Stimulated activated CD4-positive, alpha-beta T cell treated with anti-CD3 and anti-CD28 coated beads, Interleukin-1b, Interleukin-23, amount 100 ng/mL, for 1 hour (primary cell): ENCODE measurements at places on chromosomes 4 and X.

DNA sequence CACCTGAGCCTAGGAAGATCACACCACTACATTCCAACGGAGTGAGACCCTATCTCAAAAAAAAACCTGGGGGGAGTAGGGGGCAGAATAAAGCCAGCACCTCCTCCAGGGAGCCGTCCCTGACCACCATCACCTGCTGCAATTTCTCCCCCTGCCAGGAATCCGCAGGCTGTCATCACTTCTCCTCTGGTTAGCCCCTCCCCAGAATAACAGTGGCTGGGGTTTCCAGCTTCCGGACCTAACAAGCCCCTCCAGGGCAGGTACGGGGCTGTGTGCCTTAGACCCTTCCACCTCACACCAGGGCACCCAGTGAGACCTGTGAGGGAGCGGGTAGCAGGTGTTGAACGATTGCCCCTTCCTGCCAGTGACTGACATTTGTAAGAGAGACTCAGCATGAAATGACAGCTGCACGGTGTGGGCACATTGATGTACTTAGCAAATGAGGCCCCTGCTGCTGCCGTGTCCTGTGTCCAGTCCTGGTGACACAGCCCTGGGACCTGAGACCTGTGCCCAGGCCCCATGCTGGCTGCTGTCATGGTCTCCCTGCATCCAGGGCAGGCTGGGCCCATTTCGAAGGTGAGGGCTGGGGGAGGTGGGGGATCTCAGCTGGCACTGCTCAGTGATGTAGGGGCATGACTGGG lies 6.7 kb upstream of the WFS1 start:
- no peak for DNase-seq

DNA sequence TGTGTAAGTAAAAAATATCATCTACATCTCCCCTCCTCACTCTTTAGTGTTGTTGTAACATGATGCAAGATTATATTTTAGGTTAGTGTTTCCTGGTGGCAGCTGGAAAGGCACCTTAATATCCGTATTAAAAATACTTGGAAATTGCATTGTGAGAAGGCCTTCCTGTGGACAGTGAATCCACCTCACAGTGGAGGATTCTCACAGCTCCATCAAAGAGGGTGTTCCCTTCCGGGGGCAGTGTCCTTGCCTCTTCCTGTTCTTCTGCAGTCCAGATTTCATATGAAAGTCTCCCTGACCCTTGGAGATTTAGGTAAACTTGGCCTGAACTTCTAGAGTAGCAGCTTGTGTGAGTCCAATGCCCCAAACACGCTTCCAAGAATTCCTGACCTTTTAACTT lies 29.9 kb upstream of the GAB1 start:
- no peak for DNase-seq

- DNase-seq = peak; percentile 34
Measured at GRCh38 chr4:38160487-38161207, 200.4 kb downstream of the PTTG2 start.

DNA sequence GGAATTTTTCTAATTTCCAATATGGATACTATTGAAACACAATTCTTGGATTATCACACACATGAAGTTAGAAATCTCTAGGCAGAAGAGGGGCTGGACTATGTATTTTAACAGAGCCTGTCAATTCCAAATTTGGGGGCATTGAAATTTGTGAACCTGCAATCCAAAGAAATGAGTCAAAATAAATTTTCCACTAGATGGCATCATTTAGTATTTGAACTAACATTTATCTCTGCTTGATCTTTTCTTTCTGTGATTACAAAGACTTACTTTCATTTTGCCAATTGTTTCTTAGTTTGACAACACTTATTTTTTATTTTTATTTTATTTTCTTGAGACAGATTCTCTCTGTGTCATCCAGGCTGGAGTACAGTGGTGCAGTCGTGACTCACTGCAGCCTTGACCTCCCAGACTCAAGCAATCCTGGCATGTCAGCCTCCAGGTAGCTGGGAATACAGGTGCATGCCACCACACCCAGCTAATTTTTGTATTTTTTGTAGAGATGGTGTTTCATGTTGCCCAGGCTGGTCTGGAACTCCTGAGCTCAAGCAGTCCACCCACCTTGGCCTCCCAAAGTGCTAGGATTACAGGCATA lies 2.7 kb upstream of the PYURF start:
- no peak for DNase-seq

- no peak for DNase-seq
Measured at GRCh38 chrX:9848718-9849479, 62.7 kb downstream of the SHROOM2 start.

DNA sequence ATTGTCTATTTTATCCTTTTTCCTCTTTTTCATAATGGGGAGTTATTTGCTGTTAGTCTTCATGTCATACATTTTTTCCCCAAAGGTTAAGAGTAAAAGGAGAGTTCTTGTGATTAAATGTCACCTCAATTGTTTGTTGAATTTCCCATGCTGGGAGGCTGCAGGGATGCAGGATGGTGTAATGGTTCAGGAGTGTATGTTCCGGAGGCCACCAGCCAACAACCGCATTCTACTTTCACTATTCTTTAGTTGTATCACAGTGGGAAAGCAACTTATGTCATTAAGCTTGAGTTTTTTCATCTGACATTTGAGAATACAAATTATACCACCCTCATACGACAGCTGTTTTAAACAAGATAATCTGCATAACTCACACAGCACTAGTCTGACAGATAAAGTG lies 15.4 kb downstream of the AFP start:
- no peak for DNase-seq

DNA sequence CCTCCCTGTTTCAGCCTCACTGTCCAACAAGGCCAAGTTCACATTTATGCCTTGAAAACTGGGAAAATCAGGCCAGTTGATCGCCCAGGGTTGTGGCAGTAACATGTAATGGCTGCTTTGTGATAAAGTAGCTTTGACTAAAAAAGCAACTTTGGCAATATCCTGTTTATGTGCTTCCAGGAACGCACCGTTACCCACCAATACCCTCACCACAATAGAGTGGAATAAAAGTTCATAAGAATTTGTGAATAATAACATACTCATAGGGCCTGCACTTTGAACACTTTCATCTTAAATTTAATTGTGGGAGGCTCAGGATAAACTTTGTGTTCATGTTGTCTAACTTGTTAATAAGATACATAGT lies 80.7 kb upstream of the MAML3 start:
- no peak for DNase-seq

GRCh38 chr4:143386812-143387211 lies 50.1 kb downstream of the GAB1 start:
- no peak for DNase-seq

- DNase-seq = no peak
Measured at GRCh38 chr4:77802402-77802801, 16.8 kb downstream of the CNOT6L start.

GRCh38 chr4:189096108-189096507 lies 844.6 kb upstream of the FRG1 start:
- no peak for DNase-seq

- no peak for DNase-seq
Measured at GRCh38 chrX:14013054-14013453, 16.6 kb downstream of the GEMIN8 start.

DNA sequence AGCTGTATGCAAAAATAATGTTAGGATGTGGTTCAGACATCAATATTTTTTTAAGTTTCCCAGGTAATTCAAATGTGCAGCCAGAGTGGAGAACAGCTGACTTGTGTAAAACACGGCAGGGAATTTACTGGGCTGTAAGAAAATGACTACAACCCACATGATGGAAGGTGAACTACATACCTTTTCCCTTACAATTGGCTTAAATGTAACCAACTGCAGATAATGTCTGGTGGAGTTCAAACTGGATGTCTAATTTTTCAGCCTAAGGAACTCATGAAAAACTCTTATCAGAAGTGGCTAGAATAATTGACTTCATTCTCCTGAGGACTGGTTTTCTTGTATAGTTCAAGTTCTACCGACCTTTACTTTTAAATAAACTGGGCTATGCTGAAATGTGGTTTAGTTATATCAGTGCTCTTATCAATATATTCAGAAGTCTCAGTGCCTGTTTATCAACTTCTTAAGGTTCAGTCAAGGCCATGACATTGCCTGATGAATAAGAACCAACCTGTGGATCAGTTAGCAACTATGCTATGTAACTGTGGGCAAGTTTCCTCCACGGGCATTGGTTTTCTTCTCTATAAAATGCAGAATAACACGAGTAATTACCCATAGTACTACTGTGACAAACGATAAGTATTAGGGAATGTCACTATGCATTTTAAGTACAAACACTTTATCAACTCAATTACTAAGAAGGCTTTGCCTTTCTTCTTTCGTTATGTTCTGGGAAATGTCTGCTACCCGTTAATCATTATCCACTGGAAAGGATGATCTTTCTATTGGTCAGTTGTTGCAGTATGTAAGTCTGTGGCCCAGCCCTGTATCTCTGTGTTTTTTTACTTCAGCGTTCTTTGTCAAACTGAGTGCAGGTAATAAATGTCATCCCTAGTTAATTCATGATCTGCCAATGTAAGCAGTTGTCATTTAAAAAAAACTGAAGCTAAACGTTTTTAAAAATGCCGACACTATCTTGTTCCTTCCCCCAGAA lies 181.6 kb downstream of the PCDH7 start:
- DNase-seq = no peak

GRCh38 chr4:184416913-184417734 lies 57.2 kb downstream of the IRF2 start:
- no peak for DNase-seq

DNA sequence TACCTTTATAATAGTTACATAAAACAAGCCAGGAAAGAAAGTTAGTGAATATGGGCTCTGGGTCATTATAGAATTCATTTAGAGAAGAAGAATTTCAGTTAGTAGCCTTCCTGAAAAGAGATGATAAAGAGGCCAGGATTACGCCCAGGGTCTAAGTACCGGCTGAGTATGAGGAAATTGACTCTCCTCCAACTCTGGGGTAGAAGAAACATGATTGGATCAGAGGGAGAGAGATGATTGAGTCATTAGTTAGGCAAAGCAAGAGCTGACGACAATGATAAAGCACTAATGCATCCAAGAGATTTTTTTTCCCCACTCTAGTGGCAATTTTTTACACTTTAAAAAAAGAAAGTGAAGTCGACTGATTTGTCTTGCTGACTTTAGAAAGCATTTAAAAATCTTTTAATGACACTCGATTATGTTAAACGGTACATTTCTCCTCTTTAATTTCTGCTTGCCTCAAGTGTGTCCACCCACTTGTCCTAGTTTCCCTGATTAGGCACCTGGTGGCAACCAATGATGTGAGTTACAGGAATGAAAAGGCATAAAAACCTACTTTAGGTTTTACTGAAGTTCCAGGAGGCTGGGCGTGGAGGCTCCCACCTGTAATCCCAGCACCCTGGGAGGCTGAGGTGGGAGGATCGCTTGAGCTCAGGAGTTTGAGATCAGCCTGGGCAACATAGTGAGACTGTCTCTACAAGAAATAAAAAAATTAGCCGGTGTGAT lies 37.3 kb upstream of the IGFBP7 start:
- no peak for DNase-seq

DNA sequence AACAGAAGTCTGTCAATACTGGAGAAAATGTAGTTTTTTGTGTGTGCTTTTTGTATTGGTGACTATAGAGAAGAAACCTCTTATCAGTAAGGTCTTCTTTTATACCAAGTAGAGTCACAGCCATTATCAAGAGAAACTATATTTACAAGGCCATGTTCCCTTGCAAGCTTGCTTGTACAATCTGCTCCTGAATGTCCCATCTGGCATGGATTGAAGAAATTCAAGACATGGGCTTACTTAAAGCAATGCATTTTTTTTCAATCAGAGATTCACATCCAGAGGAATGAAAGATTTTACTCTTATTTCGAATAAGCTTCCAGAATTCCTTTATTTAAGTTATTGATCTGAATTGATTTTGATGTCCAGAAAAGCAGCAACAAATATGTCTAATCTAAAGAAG lies 537.3 kb upstream of the RPS6KA3 start:
- DNase-seq = no peak

GRCh38 chrX:13215729-13216128 lies 104.1 kb downstream of the ATXN3L start:
- DNase-seq = no peak

DNA sequence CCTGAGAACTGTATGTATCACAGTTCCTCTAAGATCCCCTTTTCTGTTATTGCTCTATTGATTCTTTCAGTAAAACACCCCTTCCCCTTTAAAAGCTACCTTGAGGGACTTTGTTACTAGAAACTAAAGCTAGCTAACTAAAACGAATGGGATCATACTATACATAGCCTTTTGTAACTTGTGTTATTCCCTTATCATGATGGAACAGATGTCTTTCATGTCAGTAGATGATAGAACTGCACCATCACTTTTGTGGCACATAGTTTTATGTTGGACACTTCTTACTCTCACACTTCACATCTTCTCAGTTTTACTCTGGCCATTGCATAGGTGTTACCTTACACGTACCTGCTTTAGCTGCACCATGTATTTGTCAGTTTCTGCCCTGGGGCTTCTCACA lies 46.6 kb upstream of the PGRMC2 start:
- no peak for DNase-seq

DNA sequence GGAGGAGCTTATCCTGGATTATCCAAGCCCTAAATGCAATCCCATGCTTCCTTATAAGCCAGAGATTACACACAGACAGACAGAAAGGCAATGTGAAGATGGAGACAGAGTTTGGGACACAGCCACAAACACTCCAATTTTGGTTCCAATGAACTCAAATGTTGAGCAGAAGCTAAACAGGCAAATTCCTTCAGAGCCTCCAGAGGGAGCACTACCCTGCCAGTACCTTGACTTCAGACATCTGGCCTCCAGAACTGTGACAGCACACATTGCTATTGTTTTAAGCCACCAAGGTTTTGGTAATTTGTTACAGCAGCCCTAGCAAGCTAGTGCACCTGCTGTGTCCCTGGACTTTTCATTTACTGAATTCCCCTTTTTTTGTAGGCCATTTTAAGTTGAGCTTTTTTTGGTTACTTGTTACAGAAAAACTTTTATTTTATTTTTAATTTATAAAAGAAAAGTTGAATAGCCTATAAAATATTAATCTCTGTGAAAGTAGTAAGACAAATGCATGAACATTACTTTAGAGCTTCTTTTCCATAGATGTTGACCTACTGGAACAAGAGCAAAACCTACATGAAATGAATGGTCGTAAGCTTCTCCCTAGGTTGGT lies 33.4 kb upstream of the SRD5A3 start:
- DNase-seq = no peak

DNA sequence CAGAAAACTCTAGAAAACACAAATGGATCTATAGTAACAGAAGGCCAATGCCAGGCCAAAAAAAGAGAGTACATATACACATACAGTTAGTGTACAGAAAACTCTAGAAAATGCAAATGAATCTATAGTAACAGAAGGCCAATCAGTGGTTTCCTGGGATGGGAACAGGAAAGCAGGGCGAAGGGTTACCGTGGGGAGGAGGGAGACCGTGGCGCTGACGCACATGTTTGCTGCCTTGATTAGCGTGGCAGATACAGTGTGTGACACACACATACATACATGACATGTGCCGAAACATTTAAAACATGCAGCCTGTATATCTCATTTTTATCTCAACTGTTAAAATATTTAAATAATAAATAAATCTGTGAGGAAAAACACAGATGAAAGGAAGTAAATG lies 14.7 kb downstream of the GAK start:
- no peak for DNase-seq

DNA sequence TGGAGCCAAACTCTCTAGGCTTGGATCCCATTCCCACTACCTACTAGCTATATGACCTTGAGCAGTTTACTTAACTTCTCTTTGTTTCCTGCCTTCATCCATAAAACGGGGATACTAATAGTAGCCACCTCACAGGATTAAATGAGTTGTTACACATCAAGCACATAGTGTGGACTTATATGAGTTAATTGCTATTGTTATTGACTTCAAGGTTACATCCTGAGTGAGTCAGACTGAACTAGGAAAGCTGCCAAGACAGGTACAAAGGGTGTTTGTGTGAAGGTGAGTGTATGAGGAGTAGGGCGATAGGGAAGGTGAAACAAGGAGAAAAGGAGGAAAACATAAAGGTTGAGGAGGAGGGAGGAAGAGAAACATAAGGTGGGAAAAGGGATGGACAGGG lies 32.2 kb downstream of the TFDP3 start:
- no peak for DNase-seq
